ENCODE measurements at places on chromosomes 12 and 14.

DNA sequence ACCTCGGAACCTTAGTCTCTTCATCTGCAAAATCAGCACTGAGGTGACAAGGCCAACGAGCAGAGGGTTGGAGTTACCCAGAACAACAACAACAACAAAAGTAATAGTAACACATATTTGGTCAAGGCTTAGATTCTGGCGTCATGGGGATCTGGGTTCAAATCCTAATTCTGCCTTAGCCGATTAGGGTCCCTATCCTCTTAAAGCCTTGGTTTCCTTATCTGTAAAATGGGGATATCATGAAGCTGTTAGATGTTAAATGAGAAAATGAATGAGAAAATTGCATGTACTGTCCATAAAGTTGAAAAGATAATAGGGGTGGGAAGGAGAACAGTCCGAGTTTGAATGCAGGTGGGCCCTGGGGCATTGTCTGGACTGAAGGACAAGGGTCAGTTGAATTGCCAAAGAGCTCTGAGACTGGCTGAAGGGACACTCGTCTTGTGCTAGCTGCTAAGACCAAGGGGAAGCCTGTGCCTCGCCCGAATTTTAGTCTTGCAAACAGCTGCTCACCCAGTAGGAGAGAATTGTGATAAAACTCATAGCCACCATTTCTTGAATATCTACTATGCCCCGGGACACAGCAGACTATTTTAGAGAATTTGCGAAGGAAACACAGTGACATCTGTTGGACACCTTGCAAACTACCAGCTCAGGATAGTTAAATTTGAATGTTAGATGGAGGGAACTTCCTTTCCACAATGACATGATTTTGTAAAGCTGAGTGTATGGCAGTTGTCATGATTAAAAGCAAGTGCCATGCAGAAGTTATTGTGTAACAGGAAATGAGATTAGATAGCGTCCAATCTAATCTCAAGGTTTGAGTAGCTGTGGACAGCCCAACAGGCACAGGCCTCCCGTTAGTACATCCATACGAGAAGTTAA, 6.8 kb upstream of the HNF1A start:
- peak; percentile 82 for DNase-seq

- DNase-seq: no peak
These were observed 9.4 kb upstream of the TCHP start for GRCh38 chr12:109890620-109891170.

GRCh38 chr12:10027311-10027710, 3.2 kb upstream of the CLEC9A start:
- no peak for DNase-seq

GRCh38 chr14:86802726-86803125, 1190.3 kb downstream of the GALC start:
- DNase-seq: no peak
